ENCODE measurements at places on chromosomes 2 and 18.
A peak's percentile ranks its signal among the peaks of the same experiment; 100 is the strongest.

DNA sequence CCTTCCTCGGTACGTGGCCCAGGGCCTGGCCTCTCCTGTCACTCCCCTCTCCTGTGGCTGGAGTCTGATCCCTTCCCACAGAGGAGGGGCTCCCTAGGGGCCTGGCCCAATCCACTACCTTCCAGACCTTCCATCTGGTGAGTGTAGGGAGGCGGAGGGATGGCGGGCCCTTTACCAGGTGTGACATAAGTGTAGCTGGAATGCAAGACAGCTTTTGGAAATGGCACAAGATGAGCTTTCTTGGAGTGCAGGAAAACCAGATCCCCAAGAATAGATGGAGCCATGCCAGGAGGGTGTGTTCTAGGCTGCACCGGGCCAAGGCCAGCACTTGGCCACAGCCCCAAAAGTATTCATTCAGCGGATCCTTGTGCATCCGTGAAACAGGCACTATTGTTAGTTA, 30.1 kb downstream of the IGFBP5 start:
- DNase-seq: no peak

DNA sequence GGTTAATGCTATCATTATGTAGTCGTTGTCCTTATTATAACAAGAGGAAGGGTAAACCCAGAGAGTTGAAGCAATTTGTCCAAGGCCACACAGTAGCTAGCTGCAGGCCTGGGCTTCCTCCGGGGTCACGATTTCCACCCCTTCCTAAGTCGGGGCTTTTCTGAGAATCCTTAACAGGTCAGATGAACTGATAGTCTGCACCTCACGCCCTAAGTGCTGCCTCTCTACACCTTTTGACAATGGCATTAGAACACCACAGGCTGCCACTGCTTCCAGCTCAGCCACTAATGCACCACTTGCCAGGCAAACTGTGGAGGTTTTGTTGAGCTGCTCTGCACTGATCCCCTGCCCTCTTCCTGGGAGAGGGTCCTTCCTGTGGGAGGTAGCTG, 37.7 kb downstream of the FOSL2 start:
- DNase-seq: no peak

DNA sequence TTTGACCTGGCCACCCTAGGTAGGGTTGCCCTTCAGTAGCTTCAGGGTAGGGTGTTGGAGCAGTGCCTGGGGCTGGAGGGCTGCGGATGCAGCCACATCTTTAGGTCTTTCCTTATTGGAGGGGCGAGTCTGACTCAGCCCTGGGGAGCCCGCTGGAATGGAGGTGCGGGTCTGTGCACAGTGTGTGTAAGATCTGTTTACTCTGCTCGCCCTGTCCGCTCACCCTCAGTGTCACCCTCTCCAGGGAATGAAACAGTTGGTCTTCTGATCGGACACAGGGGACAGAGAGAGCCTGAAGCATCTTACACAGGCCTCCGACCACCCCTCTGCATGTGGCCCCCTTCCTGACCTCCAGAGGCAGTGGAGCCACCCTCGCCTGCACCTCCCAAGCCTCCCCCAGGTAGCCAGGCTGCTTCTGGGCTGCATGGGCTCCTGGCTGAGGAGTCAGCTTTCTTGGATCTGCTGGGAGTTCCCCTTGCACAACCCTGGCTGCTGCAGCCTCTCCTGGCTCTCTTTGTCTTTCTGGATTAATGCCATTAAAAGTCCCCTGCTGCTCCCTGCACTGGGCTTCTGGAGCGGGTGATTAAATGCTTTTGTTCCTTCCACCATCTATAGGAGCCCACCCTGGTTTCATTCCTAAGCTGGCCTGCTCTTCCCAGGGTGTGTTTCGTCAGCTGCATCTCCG, 82.6 kb downstream of the ASB1 start:
- DNase-seq: no peak

DNA sequence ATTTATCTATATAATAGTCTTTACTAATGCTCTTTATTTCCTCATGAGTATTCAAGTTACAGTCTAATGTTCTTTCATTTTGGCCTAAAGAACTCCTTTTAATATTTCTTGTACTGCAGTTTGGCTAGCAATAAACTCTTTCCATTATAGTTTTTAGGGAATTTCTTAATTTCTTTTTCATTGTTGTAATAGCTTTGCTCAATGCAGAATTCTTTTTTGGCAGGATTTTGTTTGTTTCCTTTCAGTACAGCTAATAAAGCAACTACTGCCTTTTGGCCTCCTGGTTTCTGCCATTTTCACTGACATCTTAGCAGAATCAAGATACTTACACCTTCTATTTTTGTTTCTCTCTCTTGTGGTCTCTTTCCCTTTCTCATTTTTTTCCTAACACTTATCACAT, 390.4 kb upstream of the RGPD4 start:
- no peak for DNase-seq

GRCh38 chr2:99975386-99975785, 167.0 kb downstream of the AFF3 start:
- no peak for DNase-seq

DNA sequence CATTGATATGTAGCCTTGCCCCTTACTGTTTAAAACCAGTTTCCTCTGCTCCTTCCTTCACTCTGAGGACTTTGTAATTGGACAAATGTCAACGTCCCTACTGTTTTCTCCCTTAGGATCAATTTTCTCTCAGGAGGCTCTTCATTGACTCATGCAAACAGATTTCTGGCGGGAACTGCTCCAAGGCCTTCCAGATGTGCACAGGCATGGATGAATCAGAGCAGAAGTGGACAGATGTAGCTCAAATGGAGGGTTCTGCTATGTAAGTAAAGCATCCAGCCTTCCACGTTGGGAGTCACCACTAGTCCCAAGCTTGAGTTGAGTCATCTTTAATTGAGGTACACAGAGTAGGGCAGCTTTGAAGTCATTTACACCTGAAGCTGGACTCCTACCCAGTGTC, 34.1 kb upstream of the ZDBF2 start:
- no peak for DNase-seq

- DNase-seq: no peak
Measured at GRCh38 chr2:157760949-157761348, 115.2 kb downstream of the ACVR1 start.

GRCh38 chr2:2721296-2721835, 390.3 kb upstream of the MYT1L start:
- no peak for DNase-seq

GRCh38 chr2:97754690-97755346, 41.4 kb downstream of the ZAP70 start:
- no peak for DNase-seq

GRCh38 chr2:70124983-70125480, 37.8 kb downstream of the PCBP1 start:
- peak; percentile 62 for DNase-seq

DNA sequence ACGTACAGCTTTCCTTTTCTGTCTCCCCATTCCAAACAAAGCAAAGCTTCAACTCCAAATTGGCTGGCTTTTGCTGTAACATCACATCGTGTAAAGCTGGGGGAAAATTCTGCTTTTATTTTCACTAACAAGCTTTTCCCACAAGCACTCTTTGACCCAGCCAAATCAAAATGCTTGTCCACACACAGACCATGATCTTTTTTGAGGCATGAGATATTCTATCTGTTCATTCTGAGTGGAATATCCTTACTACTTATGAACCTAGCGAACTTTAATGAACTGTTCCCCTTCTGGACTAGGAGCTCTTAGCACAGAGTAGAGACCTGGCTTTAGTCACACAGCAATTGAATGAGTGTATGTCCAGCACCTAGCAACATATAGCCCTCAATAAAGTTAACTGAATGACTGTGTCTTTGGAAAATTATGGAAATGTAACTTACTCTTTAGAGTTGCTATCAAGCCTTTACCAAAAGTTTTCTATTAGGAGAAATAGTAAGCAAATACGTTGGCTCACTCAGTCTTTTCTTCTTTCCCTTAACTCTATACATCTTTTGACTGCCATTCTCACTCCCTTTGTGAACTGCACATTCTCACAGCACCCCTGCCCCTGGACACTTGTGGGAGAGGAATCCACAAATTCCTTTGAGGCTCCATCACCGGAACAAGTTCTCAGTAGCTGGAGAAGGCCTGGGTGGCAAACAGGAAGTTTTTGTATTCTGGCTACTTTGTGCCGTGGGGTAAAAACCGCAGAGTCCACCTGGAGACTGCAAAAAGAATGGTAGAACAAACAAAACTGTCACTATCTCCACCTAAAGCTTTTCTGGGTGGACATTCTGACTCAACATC, 1.3 kb upstream of the UBE2E3 start:
- no peak for DNase-seq

DNA sequence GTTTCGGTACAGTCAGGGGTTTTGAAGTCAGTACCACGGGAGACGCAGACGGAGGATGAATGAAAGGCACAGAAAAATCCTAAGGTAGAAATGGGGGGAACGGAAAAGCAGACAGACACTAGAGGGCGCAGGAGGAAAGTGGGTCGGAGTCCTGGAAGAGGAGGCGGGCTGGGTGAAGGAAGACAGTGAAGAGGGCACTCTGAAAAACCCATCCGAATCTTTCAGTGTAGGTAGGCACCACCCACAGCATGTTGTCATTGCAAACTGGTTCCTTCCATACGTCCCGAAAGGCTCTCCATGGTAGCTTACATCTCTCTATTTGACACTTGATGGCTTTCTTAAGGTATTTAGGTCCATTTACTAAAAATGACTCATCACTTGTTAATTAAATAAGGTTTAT, 18.5 kb upstream of the ZNF236 start:
- DNase-seq: peak; percentile 62

DNA sequence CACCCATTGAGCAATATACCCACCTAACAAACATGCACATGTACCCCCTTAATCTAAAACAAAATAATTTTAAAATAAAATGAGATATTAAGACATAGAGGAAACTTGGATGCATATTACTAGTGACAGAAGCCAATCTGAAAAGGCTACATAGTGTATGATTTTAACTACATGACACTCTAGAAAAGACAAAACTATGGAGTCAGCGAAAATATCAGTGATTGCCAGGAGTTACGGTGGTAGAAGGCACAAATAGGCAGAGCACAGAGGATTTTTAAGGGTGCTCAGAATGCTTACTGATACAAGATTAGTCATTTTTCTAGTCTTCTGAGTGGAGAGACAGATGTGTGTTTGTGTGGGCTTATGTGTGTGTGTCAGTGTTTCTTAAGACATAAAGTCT, 656.6 kb downstream of the NR4A2 start:
- DNase-seq: no peak

- DNase-seq: no peak
Measured at GRCh38 chr18:56258178-56258577, 380.2 kb downstream of the TXNL1 start.

GRCh38 chr2:19807866-19808265, 93.9 kb downstream of the TTC32 start:
- DNase-seq: no peak

- no peak for DNase-seq
Measured at GRCh38 chr2:20469595-20469994, 22.7 kb downstream of the RHOB start.

DNA sequence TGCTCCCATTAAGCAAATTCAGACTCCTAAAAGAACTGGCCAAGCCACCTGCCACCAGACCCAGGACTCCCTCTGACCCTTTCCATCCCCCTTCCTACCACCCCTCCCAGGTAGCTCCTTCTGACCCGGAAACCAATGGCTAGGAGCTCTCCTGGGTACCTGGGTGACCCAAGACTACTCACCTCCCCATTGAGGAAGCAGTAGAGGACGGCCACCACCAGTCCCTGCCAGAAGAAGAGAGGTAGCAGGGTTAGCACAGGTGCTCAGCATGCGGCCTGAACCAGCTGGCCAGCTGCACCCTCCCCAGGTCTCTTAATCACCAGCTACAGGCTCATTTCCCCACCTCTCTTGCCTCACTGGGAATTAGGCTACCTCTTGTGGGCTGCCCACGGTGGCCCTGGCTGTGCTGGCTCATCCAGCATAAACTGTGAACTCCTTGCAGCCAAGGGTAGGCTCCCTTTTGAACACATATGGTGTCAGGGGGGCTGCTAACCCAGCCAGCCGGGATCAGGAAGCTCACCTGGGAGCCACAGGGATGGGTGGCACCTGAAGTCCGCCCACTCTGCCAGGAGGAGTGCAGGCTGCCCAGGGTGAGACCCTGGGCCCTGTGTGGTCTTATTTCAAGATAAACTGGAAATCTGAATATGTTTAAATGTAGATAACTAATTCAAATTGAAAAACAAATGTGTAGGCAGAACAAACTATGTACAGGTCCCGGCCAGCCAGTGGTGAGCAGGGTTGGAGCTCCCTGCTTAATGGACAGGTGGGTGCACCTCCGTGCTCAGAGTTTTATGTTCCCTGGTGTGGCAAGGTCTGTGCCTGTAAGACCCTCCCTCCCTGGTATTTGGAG, 9.9 kb downstream of the TMEM37 start:
- no peak for DNase-seq

- no peak for DNase-seq
Measured at GRCh38 chr2:1598800-1599199, 145.5 kb downstream of the PXDN start.

GRCh38 chr2:152093464-152093863, 5.4 kb downstream of the CACNB4 start:
- DNase-seq: no peak

DNA sequence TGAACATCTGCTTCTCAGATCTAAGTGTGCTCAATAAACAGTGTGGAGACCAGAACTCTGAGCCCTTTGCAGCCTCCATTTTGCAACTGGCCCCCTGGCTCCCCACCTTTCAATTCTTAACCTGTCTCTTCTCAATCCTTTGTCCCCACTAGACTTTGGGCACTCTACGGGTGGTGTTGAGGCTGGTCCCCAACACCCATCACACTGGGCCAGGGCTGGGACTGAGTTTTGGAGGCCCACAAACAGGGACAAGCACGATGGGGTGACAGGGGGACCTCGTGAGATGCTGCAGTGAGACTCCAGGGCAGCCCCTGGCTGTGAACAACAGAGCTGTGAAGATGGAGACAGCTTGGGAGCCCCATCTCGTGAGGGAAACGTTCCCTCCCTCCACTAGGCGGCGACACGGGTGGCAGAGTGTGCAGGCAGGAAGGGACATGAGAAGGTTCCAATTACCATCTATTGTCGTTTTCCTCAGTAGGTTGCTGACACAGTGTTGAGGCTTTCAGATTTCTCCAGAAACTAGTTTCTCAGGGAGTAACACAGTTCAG, 1.2 kb downstream of the ANKMY1 start:
- peak; percentile 60 for DNase-seq

GRCh38 chr2:59236723-59237122, 995.6 kb upstream of the FANCL start:
- no peak for DNase-seq

- DNase-seq: no peak
Measured at GRCh38 chr18:49647496-49648168, 85.8 kb downstream of the LIPG start.

DNA sequence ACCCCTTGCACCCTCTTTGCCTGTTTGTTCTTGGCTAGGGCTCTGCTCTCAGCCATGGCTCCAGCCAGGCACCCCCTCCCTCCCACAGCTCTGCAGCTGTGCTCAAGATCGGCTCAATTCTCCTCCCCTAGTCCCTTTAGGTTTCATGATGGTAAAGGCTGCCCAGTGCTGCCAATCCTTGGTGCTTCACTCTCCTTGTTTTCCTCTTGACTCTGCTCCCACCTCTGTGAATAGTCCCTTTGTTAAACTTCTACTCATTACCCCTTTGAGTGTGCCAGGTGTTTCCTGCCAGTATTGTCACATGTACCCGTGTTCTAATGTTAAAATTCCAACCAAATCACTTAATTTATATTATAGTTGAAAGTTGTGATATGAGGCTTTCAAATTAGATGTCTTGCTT, 101.0 kb upstream of the CERS6 start:
- no peak for DNase-seq
